ENCODE measurements at places on chromosomes 16 and 17.

GRCh38 chr16:53224951-53225533 is 170.3 kb downstream of the CHD9 start:
- no peak for DNase-seq
- peaks cover 9% of the 10 kb centered on the region for H3K36me3 ChIP-seq
- H3K27me3 ChIP-seq: no peaks in the 10 kb centered on the region
- H3K4me3 ChIP-seq: no peak overlapping the region
- H3K4me1 ChIP-seq: no peaks in the 10 kb centered on the region
- H3K27ac ChIP-seq: no peak overlapping the region

GRCh38 chr17:49964303-49964768 is 4.7 kb upstream of the DLX4 start:
- H3K36me3 ChIP-seq: peaks cover 1% of the 10 kb centered on the region
- H3K4me1 ChIP-seq: peaks cover 33% of the 10 kb centered on the region
- peaks cover 69% of the 10 kb centered on the region for H3K27me3 ChIP-seq

GRCh38 chr16:86959729-86960128 is 357.5 kb downstream of the C16orf95 start:
- H3K27ac ChIP-seq: no peak overlapping the region
- H3K36me3 ChIP-seq: no peaks in the 10 kb centered on the region
- no peak overlapping the region for H3K4me3 ChIP-seq

DNA sequence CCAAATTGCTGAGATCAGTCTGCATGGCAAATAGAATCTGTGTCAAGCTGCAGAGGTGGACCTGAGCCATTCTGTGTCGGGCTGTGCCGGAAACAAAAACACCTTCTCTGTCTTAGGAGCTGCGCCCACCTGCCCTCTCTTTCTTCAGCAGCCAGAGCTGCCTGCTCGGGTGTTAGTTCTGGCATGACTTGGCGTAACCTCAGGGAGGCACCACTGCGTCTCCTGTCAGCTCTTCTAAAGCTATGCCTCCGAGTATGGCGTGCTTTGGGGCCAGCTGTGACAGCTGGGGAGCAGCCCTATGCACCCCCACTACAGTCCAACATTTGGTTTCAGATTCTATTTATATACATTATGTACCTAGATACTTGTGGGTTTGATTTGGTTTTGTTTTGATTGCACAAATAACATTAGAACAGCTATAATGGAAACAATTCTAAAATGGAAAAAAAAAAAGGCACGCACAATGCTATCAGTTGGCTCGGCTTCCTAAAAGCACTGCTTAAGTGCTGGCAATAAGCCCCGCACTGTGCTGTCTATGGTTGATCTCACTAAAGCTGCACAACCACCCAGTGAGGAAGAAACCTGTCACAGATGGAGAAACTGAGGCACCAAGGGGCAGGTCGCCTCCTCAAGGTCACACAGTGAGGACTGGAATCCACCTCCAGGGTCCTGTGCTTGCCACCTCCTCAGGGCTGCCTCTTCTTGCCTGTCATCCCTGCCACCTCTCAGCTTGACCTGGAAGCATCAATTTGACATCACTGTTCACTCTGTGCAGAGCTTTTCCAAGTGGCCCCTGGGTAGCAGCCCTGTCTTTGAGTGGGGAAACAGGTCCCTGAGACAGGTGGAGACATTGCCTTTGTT is 18.7 kb upstream of the ADGRG1 start:
- no peaks in the 10 kb centered on the region for H3K27me3 ChIP-seq
- peak overlapping the region; percentile 66 for H3K4me3 ChIP-seq
- H3K4me1 ChIP-seq: peaks cover 76% of the 10 kb centered on the region

DNA sequence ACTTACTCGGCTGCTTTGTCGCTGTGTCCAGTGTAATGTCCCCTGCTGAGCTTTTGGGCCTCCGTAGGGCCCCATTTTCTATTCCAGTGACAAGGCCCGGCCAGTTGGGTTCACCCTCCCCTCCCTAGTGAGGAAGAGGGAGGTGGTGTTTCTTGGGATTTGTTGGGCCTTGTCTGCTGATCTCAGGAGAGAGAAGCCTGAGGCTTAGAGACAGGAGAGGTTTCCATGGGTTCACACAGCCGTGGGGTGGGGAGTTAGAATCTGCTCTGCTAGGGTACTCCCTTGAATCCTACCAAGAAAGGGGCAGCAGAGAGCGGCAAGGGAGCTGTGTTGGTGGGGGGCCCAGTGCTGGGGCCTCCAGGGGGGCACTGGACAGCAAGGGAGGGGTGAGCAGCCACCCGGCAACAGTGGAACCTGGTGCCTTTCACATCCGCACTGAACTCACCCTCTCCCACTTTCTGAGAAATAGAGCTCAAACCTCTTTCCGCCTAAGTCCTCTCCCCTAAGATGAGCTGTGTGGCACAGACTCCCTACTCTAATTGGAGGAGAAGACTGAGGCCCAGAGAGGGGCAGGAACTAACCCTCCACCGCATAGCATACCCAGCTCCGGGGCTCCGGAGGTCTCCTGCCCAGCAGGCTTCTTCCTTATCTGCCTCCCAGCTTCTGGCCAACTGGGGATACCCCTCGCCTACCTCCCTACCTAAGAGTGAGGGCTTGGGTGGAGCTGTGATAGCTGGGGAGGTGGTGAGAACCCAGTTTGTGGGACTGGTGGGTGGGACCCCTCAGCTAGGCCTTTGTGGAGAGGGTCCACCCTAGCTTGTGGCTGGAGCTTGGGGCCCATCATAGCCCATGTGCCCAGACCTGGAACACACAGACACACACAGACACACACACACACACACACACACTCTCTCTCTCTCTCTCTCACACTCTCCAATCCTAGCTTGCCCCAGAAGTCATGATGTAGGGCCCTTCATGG is 6.8 kb downstream of the TBKBP1 start:
- no peaks in the 10 kb centered on the region for H3K36me3 ChIP-seq
- H3K4me1 ChIP-seq: peaks cover 67% of the 10 kb centered on the region
- no peaks in the 10 kb centered on the region for H3K27me3 ChIP-seq

- H3K27ac ChIP-seq: peak overlapping the region; percentile 55
- no peaks in the 10 kb centered on the region for H3K27me3 ChIP-seq
- no peak overlapping the region for H3K4me3 ChIP-seq
- peaks cover 8% of the 10 kb centered on the region for H3K4me1 ChIP-seq
- DNase-seq: no peak
Measured at GRCh38 chr16:97822-98221, 19.8 kb downstream of the MPG start.

DNA sequence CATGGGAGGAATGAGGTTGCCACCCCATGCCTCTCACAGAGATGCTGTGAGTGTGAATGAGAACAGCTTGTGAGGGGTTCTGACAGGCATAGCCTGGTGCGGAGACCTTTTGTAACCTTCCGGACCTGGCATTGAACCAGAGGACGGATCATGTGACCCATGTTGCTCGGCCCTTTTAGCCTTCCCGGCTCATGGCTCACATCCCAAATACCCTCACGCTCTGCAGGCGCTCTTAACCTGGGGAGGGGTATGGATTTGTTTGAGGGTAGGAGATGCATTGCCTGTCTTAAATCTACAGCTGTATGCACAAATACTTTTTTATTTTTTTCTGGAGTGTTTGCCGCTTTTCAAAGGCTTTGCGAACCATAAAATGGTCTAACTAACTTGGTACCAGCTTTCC is 102.4 kb upstream of the CRHR1 start:
- no peak overlapping the region for H3K4me3 ChIP-seq
- H3K27ac ChIP-seq: no peak overlapping the region
- no peaks in the 10 kb centered on the region for H3K36me3 ChIP-seq
- DNase-seq: no peak
- no peaks in the 10 kb centered on the region for H3K4me1 ChIP-seq

DNA sequence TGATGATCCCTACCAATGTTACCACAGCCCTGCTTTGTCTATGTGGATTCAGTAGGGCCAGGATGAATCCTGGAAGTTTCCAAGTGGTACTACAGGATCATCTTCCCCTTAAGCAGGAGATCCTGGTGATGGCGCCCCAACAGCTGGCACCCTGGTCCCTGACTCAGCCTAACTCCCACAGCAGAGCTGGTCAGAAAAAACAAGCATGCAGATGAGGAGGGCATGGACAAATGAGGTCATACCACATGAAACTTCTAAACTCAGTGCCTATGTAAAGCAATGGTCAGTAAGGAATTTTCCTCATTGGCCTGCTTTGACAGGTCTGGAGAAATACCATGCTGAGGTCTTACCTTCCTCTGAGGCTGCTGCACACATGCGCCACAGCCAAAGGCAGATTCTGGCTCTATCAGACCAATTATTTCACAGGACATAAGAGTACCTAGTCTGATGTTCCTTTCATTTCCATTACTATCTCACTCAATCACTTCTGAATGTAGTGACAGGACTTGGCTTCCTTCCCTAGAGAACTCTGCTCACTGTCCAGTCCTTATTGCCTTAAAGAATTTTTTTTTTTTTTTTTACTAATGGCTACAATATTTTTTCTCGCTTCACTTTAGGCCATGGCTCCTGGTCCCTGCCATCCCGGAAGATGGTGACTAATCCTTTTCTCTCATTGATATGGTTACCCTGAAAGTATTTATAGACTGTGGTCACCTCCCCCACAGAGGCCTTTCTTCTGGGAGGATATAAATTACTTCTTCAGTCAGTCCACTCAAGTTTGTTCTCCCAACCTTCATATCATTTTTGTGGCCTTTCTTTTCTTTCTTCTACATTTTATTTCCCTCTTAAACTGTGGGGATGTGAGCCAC is 525.2 kb upstream of the PSMD7 start:
- H3K27ac ChIP-seq: no peak overlapping the region
- H3K4me3 ChIP-seq: no peak overlapping the region
- no peaks in the 10 kb centered on the region for H3K36me3 ChIP-seq
- H3K27me3 ChIP-seq: no peaks in the 10 kb centered on the region
- H3K4me1 ChIP-seq: no peaks in the 10 kb centered on the region

DNA sequence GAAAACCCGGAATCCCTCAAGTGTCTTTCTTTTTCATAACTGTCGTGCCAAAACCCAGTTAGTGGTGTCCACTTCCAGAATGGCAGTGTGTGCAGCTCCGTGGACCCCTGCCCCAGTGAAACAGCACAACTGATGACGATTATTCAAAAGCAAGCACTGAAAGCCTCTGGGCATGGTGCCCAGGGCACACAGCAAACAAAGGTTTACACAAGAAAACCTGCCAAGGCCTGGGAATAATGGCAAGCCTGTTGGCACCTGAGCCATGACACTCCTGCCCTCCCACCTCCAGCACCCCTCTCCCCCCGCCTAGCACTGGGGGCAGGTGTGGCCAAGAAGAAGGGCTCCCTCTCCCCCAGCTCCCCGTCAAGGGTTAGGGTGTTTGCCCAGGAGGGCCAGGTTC is 2.8 kb downstream of the PKMYT1 start:
- peaks cover 37% of the 10 kb centered on the region for H3K36me3 ChIP-seq
- peaks cover 33% of the 10 kb centered on the region for H3K4me1 ChIP-seq
- no peak for DNase-seq
- H3K27ac ChIP-seq: no peak overlapping the region
- H3K4me3 ChIP-seq: no peak overlapping the region
- no peaks in the 10 kb centered on the region for H3K27me3 ChIP-seq

- H3K27me3 ChIP-seq: no peaks in the 10 kb centered on the region
- DNase-seq: peak; percentile 73
- peak overlapping the region; percentile 75 for H3K4me3 ChIP-seq
- no peaks in the 10 kb centered on the region for H3K36me3 ChIP-seq
- H3K27ac ChIP-seq: peak overlapping the region; percentile 100
Measured at GRCh38 chr17:82301916-82302567, 15.4 kb downstream of the CD7 start.

GRCh38 chr16:30060836-30061554 is 4.6 kb upstream of the ALDOA start:
- H3K36me3 ChIP-seq: peaks cover 20% of the 10 kb centered on the region
- no peak overlapping the region for H3K4me3 ChIP-seq
- H3K4me1 ChIP-seq: peaks cover 11% of the 10 kb centered on the region
- DNase-seq: no peak

GRCh38 chr17:48961516-48962233 is 6.7 kb downstream of the GIP start:
- peaks cover 23% of the 10 kb centered on the region for H3K27me3 ChIP-seq
- no peak overlapping the region for H3K27ac ChIP-seq
- H3K4me1 ChIP-seq: peaks cover 2% of the 10 kb centered on the region
- no peak for DNase-seq
- no peaks in the 10 kb centered on the region for H3K36me3 ChIP-seq

- DNase-seq: no peak
- H3K36me3 ChIP-seq: no peaks in the 10 kb centered on the region
- no peak overlapping the region for H3K4me3 ChIP-seq
- peaks cover 5% of the 10 kb centered on the region for H3K27me3 ChIP-seq
Measured at GRCh38 chr17:73801455-73802100, 157.3 kb upstream of the SDK2 start.
